Fibroblast of skin of left quadriceps (primary cell): ENCODE measurements at places on chromosomes 6 and 20.
A peak's percentile ranks its signal among the peaks of the same experiment; 100 is the strongest.

GRCh38 chr6:7261032-7261841 lies 51.8 kb downstream of the SSR1 start:
- DNase-seq = peak; percentile 56

DNA sequence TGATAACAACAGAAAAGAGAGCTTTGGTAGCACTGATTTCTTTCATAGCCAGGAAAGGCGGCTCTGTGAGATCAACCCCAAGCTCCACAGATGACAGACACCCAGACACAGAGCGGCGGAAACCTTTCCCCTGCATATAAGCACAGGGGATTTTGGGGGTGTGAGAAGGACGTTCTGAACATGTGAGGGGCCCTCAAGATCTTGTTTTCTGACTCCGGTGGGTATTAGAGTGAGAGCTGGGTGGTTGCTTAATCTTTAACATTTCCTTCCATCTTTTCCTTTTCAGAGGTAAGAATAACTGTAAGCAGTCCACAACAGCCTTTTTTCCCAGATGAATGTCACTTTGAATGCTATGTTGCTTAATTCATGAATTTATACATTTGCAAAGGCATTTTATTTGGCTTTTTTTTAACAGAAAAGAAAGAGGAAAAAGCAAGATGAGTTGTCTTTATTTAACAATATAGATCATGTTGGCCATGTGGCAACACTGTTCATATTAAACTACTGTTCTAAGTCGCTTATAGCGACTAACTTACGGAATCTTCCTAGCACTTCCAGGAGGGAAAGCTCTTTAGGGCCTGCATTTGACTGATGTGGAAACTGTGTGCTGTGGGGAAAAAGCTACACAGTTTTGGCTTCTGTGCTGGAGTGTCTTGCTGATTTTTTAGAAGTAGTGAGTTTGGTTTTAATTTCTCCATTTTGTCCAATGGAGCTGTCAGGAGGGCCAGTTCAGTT lies 80.5 kb upstream of the NAA20 start:
- DNase-seq = no peak

GRCh38 chr6:34992376-34992775 lies 103.3 kb downstream of the ANKS1A start:
- DNase-seq = no peak

- DNase-seq = no peak
These were observed 240 bp downstream of the FOXQ1 start for GRCh38 chr6:1312203-1312472.

DNA sequence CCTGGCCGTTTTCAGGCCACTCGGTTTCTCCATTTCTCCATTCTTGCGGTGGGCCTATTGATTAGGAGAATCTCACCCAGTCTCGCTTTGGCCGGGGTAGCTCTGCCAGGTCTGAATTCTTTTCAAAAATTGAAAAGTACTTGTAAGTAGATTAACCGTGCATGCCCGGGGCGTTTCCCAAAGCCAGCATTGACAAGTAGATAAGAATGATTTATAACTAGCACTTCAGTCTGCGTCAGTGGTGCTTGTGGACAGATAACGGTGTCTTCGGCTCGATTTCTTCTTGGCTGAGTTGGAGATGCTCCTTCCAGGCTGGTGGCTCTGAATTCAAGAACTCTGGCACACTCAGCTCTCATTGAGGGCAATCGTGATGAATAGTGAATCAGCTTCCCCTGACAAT lies 29.0 kb downstream of the SLC24A3 start:
- DNase-seq = no peak

GRCh38 chr6:7129360-7129759 lies 21.6 kb downstream of the RREB1 start:
- no peak for DNase-seq
